ENCODE measurements at places on chromosomes 3 and 15. TPM values are rescaled to one million over a fixed set of nuclear protein-coding genes. Genes with fewer than 3 reads are reported as not detected.

Gene ALAS1
- total RNA-seq: 63.2 TPM

Gene ANKRD28
- total RNA-seq: 53.0 TPM

Gene TEX9
- 2.4 TPM for total RNA-seq

Gene ZDHHC23
- 1.7 TPM for total RNA-seq

Gene GOLGA8G
- total RNA-seq: 0.07 TPM

Gene SLC27A2
- 10.9 TPM for total RNA-seq

Gene FGF7
- 0.07 TPM for total RNA-seq

Gene ADGRG7
- total RNA-seq: not detected

Gene MOBP
- total RNA-seq: not detected

Gene HACL1
- total RNA-seq: 14.1 TPM

Gene FAM81A
- 0.34 TPM for total RNA-seq

Gene RETNLB
- not detected for total RNA-seq

Gene GREM1
- total RNA-seq: 0.07 TPM

Gene CHDH
- total RNA-seq: 0.21 TPM

Gene CXCR6
- total RNA-seq: not detected

Gene FETUB
- not detected for total RNA-seq

Gene COLQ
- total RNA-seq: under 0.01 TPM

Gene MUC20
- 1.7 TPM for total RNA-seq

Gene PEX5L
- under 0.01 TPM for total RNA-seq

Gene GPR171
- total RNA-seq: not detected

Gene RLBP1
- total RNA-seq: 0.28 TPM

Gene GOLGA8B
- total RNA-seq: 27.7 TPM

Gene CLDN1
- total RNA-seq: 299 TPM

Gene RTP1
- not detected for total RNA-seq

Gene KCNH8
- not detected for total RNA-seq

Gene GJD2
- total RNA-seq: not detected

Gene NANOGP8
- total RNA-seq: not detected

Gene CLEC3B
- not detected for total RNA-seq

Gene STRA6
- total RNA-seq: 3.5 TPM

Gene TRIM71
- under 0.01 TPM for total RNA-seq

Gene IL20RB
- total RNA-seq: 183 TPM

Gene KNG1
- total RNA-seq: not detected

Gene SORD
- 40.5 TPM for total RNA-seq

Gene MYZAP
- 1.4 TPM for total RNA-seq

Gene THAP10
- 3.3 TPM for total RNA-seq

Gene DAZL
- total RNA-seq: not detected

Gene ERICH6
- total RNA-seq: not detected

Gene PLCB2
- not detected for total RNA-seq

Gene PTX3
- total RNA-seq: 7.5 TPM

Gene PAQR5
- 0.68 TPM for total RNA-seq

Gene ANKRD34C
- not detected for total RNA-seq

Gene KLHL25
- total RNA-seq: 3.4 TPM

Gene KBTBD8
- total RNA-seq: 4.1 TPM

Gene TICRR
- under 0.01 TPM for total RNA-seq

Gene MINDY2
- 26.8 TPM for total RNA-seq

Gene CMTM8
- total RNA-seq: 1.4 TPM

Gene SV2B
- 0.50 TPM for total RNA-seq

Gene SRGAP3
- 11.3 TPM for total RNA-seq

Gene FEZF2
- total RNA-seq: not detected

Gene PPP1R14D
- total RNA-seq: not detected

Gene HRG
- not detected for total RNA-seq

Gene CD200
- total RNA-seq: under 0.01 TPM

Gene SOX2
- 2.7 TPM for total RNA-seq

Gene MNS1
- total RNA-seq: not detected

Gene EFHB
- under 0.01 TPM for total RNA-seq

Gene MRPL46
- 18.5 TPM for total RNA-seq

Data from nasal cavity respiratory epithelium epithelial cell of viscerocranial mucosa (primary cell).